ENCODE measurements at places on chromosomes 1 and 21.

- DNase-seq = no peak
Measured at GRCh38 chr1:26098602-26099001, 13.0 kb upstream of the PDIK1L start.

GRCh38 chr1:29361686-29362085 lies 125.4 kb downstream of the PTPRU start:
- DNase-seq = no peak

GRCh38 chr1:175872588-175872987 lies 129.2 kb upstream of the TNR start:
- no peak for DNase-seq

DNA sequence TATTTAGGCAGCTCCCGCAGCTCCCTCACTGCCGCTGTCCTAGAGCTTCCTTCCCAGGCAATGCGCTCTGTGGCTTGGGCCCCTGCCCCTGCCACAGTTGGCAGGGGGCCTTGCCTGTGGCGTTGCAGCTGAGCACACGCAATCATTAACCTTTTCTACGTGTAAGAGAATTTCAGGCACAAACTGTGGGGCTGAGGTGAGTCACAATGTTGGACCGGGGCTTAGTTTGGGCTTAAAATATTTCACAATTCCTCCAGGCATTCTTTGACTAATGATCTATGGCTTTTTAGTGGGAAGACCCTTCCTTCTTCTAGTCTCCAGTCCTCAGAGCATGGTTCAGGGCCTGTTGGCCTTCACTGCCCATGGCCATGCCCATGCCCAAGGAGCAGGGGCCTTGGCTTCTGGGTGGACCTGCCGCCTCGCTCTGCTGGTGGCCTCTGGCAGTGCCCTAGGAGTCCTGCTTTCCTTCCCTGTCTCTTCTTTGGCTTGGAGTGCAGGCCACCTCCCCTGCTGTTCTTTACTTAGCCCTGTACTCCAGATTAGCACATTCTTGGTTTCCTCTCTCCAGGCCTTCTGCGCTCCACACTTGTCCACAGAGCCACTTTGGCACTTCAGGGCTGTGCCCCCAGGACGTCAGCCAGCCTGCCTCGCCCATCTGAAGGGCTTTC lies 39.2 kb downstream of the MAPKAPK2 start:
- DNase-seq = no peak

DNA sequence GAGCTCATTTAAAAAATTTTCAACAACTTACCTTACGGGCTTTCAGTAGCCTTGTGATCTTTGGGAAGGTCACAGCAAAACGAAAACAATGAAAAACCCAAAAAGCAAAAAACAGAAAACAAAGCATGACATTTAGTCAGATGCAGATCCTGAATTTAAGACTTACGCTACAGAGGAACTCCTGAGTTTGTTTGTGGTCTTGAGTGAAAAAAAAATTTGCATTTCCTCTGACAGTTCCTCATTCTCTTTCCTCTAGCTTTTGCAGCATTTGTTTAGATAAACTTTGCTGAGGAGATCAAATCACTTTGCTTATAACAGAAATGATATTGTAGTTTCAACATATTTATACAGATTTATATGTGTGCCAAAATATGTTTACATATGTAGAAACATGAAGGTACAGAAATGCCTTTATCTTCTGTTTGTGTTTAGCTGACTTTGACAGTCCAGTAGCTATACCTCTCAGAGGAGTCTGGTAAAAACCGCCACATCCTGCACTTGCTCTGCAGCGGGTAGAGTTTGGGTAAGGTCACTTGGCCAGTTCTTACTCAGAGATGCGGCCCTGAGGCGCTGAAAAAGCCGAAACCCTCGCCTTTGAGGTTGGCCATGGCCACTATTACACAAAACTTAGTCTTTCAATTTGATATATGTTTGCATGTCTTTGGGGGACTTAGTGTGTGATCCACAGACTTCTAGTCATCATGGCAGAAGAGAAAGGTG lies 142.5 kb downstream of the TNR start:
- peak; percentile 57 for DNase-seq

DNA sequence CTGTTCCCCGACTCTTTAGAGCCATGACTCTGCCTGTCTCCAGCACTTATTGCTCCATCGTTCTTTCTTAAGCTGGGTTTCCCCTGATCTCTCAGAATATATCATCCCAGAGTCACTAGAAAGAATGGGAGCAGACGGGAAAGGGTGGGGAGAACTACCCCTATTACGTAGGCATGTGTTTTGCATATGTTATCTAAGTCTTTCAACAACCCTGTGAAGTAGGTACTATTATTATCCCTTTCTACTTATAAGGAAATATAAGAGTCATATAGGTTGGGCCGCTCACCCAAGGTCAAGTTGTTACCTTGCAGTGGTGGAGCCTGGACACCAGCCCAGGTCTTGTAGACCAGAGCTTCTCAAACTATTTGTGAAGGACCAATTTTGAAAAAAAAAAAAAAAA lies 38.7 kb downstream of the ELF3 start:
- no peak for DNase-seq

DNA sequence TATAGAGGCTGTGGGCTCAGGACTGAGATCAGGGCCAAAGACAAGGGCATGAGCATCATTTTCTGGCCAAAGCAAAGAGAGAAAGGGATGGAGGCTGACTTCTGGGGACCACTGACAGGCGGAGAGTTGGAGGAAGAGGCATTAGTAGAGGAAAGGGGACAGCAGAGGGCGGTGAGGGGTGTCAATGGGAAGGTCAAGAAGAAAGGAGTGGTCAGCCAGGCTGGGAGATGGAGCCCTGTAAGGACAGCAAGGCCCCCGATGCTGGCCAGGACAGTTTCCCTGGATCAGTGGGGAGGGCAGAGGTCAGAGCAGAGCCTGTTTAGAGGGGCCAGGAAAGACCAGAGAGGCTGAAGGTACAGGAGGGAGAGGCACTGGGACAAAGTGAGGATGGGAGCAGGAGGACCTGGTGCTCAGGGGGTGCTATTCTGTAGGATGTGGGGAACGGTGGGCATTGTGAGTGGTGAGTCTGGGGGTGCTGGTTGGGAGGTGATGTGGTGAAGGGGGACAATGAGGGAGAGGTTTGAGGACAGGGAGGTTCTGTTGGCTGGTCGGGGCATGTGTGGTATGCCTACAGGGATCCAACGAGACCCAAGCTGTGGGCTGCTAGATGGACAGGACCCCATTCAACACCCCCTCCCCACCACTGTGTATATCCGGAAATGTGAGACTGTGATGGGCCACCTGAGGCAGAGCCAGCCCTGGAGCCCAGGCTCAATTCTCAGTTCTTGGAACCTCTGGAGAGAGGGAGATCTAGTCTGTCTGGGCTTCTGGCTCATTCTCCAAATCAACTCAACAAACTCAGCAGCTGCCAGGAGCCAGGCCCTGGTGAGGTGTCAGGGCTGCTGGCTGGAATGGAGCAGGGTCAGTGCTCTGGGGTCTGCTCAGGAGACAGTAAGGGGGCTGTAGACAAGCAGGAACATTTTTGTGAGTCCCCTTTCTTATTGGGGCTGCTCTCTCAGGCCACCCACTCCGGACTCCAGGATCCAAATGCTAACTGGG lies 1.4 kb upstream of the FAM151A start:
- DNase-seq = no peak

- no peak for DNase-seq
Measured at GRCh38 chr1:199272139-199272544, 633.3 kb downstream of the PTPRC start.

DNA sequence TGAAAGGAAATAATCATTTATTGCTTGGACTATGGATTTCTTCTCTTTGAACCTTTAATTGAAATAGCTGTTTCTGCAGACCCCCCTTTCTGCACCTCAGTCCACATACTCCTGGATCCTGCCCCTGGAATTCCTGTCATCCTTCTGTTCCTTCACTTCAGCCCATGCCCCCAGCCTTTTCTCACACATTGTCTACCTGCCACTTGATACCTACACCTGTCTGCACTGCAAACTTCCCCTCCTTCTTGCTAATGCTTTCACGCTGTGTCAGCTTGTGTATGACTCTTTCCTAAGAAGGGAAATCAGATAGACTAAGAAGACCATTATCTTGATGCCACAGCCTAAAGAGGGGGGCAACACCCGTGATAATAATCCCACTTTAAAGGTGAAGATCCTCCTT lies 80.3 kb upstream of the EXO1 start:
- no peak for DNase-seq

GRCh38 chr1:164914208-164914607 lies 355.2 kb downstream of the PBX1 start:
- no peak for DNase-seq

- no peak for DNase-seq
Measured at GRCh38 chr1:178498896-178499675, 2.3 kb upstream of the CLEC20A start.

DNA sequence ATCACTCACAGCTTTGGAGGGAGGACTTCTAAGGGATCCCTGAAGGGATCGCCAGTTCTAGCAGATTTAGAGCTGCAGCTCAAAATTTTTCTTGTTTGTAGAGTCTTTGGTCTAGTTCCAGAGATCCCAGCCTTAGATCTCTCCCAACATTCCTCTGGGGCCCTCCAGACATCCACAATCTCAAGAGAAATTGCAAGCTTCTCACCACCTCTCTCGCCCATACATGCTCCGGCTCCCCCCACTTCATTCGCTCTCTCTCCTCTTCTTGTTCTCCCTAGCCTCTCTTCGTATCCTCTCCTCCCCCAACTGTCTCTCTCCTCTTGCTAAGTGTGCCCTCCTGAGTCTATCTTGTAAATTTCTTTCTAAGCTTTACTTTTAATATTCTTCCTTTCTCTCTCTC lies 15.1 kb upstream of the TUT4 start:
- no peak for DNase-seq

- DNase-seq = peak; percentile 40
Measured at GRCh38 chr1:155591770-155592169, 18.2 kb upstream of the MSTO1 start.

- peak; percentile 18 for DNase-seq
Measured at GRCh38 chr1:174158767-174159251, 511 bp upstream of the RABGAP1L start.

GRCh38 chr1:28458237-28459228 lies 47.3 kb upstream of the RCC1 start:
- no peak for DNase-seq

DNA sequence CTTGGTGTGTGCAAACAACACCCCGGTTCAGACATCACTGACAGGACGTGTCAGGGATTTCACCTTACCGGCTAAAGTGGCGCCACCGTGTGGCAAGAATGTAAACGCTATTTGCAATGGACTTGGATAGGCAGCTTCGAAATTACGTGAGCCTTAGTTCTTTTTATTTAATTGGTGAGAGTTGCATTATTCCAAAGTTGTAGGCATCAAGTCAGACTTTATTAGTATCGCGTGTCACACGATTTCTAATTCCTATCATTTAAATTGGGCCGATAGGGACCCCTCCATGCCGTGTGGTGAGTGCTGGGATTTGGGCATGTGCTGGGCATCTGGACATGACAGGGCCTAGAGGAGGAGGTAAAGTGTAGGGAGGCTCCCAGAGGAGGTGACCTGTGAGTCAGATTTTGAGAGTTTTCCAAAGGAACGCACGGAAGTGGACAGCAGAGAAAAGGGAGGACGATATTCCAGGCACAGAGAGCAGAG lies 14.5 kb upstream of the CPT2 start:
- DNase-seq = peak; percentile 77

GRCh38 chr1:230381585-230381984 lies 44.5 kb downstream of the PGBD5 start:
- DNase-seq = no peak

DNA sequence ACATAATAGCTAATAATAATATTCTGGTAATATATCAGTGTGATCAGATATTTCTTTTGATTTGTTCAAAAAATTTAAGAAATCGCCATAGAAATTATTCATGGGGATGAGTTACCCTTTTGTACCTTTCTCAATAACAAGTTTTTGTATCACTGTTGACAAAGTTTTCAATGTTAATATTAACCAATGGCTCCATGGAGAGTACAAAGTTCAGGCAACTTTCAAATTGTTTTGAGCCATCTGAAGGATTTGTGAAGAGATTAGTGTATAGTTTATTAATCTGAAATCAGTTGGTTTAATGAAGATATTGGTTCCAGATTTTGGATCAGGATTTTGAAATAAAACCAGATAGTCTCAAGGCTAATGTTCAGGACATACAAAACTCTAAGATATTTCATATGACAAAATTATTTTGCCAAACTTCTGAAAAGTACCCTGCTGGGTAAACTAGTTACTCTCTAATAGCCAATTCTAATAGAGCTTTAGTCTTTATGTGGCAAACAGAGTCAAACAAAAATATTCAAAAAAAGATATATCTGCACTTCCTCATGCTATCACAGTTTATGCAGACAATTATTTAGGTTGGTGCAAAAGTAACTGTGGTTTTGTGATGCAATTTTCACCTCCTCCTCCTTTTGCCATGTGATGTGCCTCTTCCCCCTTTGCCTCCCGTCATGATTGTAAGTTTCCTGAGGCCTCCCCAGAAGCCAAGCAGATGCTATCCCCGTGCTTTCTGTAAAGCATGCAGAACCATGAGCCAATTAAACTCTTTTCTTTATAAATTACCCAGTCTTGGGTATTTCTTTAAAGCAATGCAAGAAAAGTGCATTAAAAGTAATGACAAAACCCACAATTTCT lies 1105.0 kb downstream of the PLA2G4A start:
- no peak for DNase-seq

- no peak for DNase-seq
Measured at GRCh38 chr1:227735539-227736285, 477 bp downstream of the SNAP47 start.

GRCh38 chr1:71094913-71095312 lies 14.1 kb upstream of the ZRANB2 start:
- DNase-seq = no peak

- DNase-seq = no peak
Measured at GRCh38 chr1:230972855-230973271, 5.8 kb downstream of the TTC13 start.

- no peak for DNase-seq
Measured at GRCh38 chr1:10074059-10074851, 41.5 kb downstream of the UBE4B start.

GRCh38 chr1:44862829-44863401 lies 19.9 kb upstream of the PTCH2 start:
- DNase-seq = no peak

GRCh38 chr1:229579059-229579673 lies 20.7 kb upstream of the ABCB10 start:
- DNase-seq = peak; percentile 26

GRCh38 chr1:4664095-4664494 lies 9.7 kb downstream of the AJAP1 start:
- no peak for DNase-seq

DNA sequence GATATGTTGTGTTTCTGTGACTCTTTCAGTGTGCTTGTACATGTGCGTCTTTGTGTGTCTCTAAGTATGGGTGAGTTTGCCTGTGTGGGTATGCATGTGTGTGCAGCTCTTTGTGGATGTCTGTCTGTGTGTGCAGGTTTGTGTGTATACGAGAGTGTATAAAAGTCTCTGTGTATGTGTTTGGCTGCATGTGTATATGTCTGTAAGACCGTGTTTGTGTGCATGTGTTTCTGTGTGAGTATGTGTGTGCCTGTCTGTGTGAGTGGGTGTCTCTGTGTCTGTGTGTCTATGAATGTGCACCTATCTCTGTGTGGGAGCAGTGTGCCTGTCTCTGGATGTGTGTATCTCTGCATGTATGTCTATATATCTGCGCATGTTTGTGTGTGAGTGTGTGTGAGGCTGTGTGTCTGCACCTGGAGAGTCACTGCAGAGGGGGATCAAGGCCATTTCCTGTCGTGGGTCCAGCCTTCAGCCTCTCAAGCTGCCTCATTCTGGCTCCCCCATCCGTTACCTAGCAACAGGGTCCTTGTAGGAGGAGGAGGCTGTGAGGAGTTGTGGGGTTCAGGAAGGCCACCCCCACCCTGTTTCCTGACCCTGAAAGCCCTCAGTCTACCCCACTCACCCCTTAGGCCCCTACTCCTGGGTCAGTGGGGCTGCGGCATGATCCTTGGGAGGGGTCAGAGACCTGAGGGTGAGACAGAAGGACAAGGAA lies 10.4 kb downstream of the FGR start:
- DNase-seq = no peak

- DNase-seq = no peak
Measured at GRCh38 chr1:160742428-160743127, 3.5 kb downstream of the SLAMF7 start.
